ENCODE measurements at places on chromosomes 1 and 21. TPM values are rescaled to one million over a fixed set of nuclear protein-coding genes. Genes with fewer than 3 reads are reported as not detected.

Gene OR2T29
- total RNA-seq, result not detected

Gene MANEAL
- 1.9 TPM for total RNA-seq

Gene CCDC190
- total RNA-seq, result not detected

Gene UBE2U
- total RNA-seq, result not detected

Gene PPM1J
- 0.32 TPM for total RNA-seq

Gene CACHD1
- total RNA-seq, result 0.09 TPM

Gene TDRD5
- not detected for total RNA-seq

Gene FAM72D
- 7.7 TPM for total RNA-seq

Gene TP73
- 2.7 TPM for total RNA-seq

Gene PGBD5
- not detected for total RNA-seq

Gene BTBD8
- 1.5 TPM for total RNA-seq

Gene FCER1A
- not detected for total RNA-seq

Gene HMGCS2
- total RNA-seq, result not detected

Gene EPHB2
- total RNA-seq, result not detected

Gene FCRLB
- 0.59 TPM for total RNA-seq

Gene ZNF648
- not detected for total RNA-seq

Gene SLC45A1
- 0.86 TPM for total RNA-seq

Gene MSH4
- total RNA-seq, result 0.43 TPM

Gene PDE4B
- total RNA-seq, result 16.9 TPM

Gene TRIM67
- not detected for total RNA-seq

Gene LRRC8B
- total RNA-seq, result 18.8 TPM

Gene ASCL5
- total RNA-seq, result not detected

Gene POLR3C
- total RNA-seq, result 33.0 TPM

Gene GNPAT
- total RNA-seq, result 44.4 TPM

Gene FLAD1
- 52.5 TPM for total RNA-seq

Gene PDE9A
- total RNA-seq, result 10.4 TPM

Gene NBPF20
- total RNA-seq, result 0.86 TPM

Gene LCE2C
- not detected for total RNA-seq
